HAP-1 (cell line): ENCODE measurements at places on chromosomes 6 and 20.

DNA sequence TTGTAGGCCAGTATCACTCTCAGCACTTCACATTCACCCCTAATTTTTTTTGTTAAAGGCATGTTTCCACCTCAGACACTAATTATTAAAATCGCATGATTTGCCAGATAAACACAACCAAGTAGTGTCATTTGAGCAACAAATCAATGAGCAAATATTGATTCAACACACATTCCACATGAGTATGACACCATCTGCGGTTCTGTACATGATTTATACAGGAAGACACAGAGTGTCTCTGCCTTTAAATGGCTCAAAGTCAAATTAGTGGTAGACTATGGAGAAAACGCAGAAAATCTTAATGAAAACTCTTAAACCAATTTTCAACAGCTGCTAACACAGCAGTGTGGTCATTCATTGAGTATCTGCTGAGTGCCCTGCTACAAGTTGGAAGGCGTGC, 300.2 kb downstream of the SOX4 start:
- DNase-seq, result no peak

DNA sequence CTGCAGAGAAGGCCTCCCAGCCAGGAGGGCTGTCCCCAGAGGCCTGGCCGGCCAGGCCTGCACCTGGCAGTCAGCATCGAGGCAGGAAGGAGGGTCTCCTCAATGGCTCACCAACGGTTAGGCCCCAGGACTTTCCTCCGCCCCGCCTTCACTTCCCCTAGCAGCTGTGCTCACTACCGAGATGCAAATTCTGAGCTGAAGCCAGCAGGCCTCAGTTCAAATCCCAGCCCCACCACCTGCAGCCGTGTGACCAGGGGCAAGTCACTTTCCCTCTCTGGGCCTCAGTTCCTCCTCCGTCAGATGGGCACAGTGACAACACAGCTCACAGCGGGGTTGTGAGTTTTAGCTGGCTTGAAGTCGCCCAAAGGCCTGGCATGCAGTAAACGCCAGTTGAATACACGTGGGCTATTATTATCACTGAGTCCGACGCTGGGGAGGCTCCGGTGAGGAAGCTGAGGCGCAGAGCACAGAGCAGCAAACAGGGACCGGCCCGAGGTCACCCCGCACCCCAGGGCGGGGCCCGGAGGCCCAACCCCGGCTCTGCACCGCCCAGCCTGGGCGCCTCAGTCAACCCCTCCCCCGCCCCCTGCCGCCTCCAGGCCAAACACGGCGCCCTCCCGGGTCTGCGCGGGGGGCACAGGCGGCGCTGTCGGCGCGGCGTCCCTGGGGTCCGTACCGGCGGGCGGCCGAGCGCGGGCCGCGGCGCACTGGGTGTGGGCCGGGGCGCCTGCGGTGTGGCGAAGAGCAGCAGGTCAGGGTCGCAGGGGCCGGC, 671 bp downstream of the E2F1 start:
- DNase-seq, result peak; percentile 73

DNA sequence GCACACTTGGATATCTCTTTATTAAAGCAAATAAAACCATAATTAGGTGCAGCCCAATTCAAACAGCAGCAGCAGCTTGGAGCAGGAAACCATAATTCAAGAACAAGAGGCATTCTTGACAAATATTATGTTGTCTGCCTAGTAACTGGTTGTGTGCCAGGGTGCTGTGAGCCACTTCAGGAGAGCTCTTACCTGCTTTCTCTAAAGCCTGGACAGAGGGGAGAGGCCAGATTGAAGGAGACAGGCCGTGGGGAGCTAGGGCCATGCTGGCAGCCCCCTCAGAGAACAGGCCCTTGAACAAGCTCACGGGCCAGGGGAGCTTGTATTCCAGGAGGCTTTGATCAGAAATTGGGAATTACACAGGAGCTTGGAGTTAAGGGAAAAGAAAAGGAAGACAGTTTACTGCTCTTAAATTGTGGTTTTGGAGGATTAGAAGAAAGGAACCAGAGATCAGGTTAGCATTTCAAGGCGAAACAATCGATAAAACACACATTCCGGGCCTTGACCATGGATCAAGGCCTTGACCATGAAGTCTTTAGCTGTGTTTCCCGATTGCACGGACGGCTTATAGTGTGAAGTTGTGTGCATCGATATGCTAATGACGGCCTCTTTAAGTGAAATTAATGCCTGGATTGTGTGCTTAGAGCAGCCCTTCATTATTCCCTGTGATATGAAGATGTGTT, 69.8 kb upstream of the NKX2-2 start:
- DNase-seq, result no peak

DNA sequence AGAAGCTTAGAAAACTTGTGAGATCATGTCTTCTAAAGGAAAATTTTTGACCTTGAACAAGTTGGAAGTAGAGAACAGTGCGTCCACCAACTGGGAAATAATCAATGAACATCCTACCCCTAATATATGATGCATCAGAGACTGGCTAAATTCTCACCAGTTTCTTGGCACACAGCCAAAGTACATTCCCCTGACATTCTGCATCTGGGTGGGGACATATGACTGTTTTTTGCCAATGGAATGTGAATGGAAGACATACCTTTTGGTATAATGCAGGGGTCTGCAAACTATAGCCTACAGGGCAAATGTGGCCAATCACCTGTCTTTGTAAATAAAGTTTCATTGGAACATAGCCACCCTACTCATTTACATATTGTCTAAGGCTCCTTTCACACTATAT, 84.7 kb downstream of the HAO1 start:
- DNase-seq, result no peak

- no peak for DNase-seq
Measured at GRCh38 chr6:3368685-3369084, 88.2 kb downstream of the SLC22A23 start.

GRCh38 chr6:55734256-55734655, 141.1 kb downstream of the BMP5 start:
- DNase-seq, result no peak

DNA sequence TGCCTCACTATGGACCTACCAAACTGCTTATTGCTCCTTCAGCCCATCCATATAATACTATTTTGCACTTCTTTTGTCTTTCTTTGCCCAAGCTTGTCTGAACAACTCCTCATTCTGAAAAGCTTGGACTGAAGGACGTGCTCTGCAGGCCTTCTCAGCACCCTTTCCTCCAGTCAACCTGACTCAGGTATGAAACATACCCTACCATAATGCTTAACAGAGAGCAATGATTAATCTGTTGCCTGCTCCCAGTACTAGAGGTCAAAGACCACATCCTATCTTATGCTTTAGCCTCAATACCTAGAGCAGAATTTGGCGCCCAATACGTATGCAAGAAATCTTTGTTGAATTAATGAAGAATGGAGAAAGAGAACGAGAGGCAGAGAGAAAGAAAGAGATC, 55.2 kb downstream of the ATXN1 start:
- no peak for DNase-seq
